ENCODE measurements at places on chromosomes 6 and 20.

DNA sequence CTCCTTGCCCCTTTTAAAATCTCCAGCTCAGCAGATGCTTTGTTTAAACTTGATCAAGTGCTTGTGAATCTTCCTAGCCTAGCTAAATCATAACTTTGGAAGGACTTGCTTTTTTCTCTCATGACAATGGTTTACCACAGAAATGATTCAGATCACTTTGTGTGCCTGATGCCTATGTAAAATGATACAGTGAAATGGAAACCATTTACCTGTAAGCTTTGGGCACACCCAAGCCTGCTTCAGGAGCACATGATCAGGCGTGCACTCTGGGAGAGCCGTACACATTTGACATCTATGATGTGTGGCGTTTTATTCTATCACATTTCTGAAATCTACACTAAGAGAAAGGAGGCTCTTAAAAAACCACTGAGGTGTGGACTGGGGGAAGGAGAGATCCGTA is 41.1 kb downstream of the PTPN1 start:
- no peak for DNase-seq

DNA sequence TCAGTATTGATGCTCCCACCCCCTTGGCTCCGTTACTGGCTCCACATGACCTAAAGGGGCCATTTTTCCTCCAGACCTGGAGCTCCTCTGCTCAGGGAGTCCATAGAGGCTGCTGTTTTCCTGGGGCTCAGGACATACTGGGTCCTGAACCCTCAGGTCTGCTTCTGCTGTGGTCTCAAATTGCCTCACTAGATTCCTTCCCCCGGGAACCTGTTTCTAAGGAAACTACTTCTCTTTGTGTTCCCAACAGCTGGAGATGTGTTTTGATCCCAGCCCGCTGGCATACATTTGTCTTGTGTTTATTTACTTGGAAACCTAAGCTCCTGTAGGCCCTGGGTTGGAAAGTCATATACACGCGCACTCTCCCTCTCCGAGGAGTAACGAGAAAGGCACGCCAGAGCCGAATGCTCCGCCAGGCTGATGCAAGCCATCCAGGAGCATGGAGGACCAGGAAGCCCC is 222.8 kb downstream of the UST start:
- no peak for DNase-seq

DNA sequence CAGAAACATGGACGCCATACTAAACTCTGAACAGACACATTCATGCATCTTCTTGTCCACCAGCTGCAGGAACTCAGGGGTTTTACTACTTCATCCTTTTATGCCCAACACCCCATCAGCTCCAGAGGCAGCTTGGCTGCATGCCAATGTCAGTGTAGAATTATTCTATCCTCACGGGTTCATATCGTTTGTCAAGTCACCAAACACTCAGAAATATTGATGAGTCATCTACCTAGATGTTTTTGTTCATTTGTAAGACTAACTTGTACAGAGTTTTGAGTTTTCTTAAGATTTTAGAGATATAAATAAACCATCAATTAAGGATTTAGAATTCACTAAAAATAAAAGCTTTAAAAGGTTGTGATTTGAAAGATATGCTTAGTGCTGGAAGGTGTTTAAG is 590.7 kb upstream of the FLRT3 start:
- no peak for DNase-seq

DNA sequence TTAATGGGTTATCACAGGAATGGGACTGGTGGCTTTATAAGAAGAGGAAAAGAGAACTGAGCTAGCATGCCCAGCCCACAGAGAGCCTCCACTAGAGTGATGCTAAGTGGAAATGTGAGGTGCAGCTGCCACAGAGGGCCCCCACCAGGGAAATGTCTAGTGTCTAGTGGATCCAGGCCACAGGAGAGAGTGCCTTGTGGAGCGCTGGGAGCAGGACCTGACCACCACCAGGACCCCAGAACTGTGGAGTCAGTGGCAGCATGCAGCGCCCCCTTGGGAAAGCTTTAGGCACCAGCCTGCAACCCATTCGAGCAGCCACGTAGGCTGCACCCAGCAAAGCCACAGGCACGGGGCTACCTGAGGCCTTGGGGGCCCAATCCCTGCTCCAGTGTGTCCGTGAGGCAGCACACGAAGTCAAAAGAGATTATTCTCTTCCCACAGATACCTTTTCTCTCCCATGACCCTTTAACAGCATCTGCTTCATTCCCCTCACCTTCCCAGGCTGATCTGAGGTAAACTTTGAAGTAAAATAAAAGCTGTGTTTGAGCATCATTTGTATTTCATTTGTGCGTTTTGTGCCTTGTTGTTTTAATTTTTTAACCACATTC is 4.4 kb downstream of the HLA-E start:
- no peak for DNase-seq

DNA sequence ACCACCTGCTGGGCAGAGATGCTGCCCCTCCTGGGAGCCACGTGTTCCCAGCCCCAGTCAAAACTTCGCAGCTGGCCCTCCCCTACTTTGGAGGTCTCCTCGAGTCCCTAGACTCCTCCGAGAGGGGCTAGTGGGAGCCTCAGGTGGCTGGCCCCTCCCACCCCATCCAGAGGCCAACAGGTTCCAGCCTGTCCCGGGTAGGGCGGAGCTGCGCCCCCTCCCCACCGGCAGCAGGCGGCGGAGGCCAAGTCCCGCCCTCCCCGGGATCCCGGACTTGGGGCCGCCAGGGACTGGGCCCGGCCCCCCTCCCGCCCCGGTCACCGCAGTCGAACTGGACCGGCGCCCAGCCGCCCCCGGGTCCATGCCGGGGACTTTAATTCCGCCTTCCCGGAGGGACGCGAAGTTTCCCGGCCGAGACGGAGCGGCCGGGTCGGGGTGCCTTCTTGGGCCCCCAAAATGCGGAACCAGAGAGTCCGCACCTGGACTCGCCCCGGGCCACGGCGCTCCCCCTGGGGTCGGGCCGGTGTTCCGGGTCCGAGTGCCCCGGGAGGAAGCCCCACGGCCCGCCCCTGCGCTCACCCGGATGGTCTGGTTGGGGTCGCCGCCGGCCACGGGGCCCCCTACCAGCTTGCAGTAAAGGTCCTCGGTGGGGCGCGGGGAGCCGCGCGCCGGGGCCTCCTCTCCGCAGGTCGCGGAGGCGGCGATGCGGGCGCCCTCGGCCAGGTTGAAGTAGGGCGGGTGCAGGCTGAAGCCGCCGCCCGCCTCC is 559 bp downstream of the LAMA5 start:
- no peak for DNase-seq

- no peak for DNase-seq
Observed at GRCh38 chr6:163413345-163414116, 987 bp upstream of the QKI start.

- DNase-seq = no peak
Observed at GRCh38 chr20:62923669-62924441, 2.5 kb downstream of the DIDO1 start.

DNA sequence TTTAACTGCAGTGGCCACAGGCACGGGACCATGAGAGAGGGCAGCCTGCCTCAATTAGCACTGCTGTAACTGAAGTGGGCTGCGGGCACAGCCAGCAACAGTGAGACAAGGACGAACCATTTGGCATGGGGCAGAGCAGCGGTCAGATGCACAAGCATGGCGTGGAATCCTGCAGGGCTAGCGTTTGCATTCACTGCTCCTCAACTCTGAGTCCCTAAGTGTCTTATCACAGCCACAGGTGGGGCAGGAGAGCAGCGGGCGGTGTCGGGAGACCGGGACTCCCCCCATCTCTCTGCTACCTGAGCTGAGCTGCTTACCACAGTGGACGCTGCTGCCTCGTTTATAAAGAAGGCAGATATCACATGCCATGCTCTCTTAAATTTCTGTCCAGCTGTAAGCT is 31.3 kb upstream of the PDE10A start:
- DNase-seq = no peak

DNA sequence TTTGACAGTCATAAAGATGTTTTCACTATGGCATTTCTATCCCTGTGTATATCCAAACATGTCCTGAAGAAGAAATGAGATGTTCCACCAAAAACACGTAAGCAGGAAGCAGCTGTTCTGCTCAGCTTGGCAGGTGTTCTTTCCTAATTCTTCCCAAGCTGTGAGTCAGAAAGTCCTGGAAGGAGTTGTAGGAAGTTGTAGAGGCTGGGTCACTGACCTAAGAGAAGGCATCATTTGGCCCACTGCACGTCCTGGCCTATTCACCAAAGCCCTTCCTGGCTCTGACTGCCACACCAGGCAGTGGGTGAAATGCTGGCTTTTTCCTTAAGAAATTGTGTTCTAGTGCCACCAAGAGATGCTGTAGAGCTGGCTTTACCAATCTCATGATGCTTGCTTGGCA is 40.3 kb downstream of the STX11 start:
- no peak for DNase-seq

DNA sequence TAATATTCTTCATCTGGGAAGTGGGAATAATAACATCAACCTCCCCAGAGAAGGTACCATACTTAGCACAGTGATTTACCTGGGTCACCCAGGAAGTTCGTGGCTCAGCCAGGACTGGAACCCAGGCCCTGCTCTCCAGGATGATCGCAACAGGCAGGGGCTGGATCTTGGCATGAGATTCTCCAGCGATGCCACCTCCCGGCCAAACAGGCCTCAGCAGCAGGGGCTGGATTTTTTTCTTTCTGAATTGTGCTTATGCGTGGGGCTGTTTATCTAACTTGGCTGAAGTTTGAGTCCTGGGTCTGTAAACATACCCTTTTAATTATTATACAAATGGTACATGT is 129.5 kb upstream of the PTPN1 start:
- DNase-seq = no peak

DNA sequence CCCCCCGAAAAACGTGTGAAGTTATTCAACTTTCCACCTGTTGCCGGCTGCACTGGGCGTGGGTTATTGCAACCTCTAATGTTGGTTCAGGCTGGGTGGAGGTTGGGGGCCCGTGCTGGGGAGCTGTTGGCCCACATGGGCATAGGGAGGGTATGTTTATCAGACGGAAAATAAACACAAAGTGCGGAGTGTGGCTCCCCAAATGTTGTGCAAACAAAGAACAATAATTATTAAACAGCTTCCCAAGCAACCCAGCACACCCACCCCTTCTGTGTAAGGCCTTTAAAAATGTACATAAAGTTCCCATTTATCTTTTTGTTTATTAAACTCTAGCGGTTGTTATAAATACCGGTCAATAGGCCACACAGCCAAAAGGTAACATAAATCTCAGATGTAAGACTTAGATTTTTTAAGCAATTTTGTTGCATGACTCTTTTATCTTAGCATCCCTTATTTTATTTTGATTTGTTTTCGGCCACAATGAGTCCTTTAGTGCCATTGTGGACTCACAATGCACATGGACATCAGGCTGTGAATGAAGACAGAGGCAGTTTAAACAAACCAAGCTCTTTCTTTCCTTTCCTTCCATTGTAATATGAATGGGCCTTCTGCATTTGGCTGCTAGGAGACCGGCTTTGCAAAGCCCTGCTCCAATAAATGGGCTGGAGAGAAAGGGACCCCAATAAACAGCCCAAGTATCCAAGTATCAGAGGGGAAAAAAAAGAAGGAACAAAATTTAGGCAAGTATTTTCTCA is 6.9 kb upstream of the DLL1 start:
- DNase-seq = no peak

DNA sequence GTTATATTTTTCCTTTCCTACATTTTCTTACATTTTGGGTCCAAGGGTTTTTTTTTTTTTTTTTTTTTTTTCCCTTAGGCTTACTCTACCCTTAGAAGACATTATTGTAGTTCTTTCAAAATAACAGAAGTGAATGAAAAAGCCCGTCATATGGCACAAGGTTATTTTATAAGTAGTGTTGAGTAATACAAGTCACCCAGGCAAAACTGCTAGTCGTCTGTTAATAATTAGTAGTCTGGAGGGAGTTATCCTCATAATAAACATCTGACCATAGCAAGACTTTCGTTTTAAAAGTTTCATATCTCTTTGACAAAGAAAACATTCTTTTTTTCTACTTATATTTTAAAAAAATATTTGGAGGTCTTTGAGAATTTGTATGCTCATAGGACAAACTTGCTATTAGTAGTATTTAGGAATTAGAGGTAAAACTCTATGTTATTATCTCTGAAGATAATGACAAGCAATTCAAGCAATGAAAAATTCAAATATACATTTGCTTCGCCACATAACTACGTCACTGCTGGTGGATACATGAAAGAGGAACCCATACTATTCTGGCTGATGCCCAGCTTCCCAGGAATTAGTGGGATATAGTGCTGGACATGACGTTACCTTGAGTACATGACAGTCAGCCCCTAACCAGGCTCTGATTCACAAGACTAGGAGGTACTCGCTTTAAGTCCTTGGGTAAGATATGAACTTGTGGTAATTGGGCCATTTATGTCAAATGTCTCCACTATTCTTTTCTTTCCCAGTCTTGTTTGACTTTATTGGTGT is 532.8 kb downstream of the GRIK2 start:
- no peak for DNase-seq

GRCh38 chr20:44959082-44959637 is 1.0 kb downstream of the TOMM34 start:
- no peak for DNase-seq

DNA sequence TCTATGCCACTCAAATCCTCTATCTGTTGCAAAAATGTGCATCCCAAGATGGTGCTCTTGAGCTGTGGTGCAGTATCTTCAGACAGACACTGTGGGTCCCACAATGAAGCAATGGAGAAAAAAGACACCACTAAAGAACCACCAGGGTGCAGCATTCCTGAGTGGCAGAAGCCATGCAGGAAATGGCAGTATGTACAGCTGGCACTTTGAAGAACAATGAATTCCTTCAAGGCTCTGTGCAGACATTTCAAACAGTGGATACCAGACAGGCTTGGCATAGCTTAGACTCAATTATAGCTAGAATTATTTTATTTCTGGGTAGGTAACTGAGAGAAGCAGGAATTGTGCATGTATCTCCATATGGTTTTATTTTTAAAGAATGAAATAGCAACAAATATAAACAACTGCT is 24.0 kb upstream of the HDAC2 start:
- DNase-seq = peak; percentile 87

DNA sequence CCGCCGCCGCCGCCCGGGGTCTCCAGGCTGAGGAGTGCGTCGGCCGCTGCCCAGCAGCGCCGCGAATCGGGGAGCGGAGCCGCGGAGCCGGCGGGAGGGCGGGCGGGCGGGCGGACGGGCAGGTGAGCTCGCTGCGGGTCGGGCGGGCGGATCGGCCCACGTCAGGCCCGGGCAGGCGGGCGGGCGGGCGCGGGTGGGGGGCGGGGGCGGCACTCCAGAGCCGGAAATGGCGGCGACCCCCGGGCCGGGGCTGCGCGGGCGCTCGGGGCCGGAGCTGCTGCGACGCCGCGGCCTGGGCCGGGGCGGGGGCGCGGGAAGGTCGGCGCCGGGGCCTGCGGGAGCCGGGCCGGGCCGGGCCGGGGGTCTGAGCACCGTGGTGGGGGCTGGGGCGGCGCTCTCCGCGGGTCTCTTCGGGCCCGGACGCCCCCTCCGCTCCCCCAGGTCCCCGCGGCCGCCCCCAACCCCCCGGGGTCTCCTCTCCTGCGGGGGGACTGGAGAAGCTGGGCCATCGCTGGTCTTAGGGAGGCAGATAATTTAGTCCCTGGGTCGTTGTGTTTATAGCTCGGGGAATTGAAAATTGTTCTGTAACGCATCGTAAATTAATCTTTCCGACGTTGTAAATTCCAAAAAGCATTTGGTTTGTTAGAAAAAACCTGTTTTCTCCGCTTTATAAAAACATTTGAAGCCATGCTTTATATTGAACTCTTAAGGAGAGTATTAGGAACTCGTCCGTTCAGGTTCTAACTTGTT is 451 bp downstream of the DNAJC5 start:
- DNase-seq = no peak

All from NCI-H524 treated with DMSO at 0.1 percent for 48 hours (cell line).